Epithelial cell of prostate (primary cell): ENCODE measurements at places on chromosomes 7 and 10.

- DNase-seq, result no peak
Measured at GRCh38 chr10:52145636-52146035, 168.4 kb upstream of the DKK1 start.

GRCh38 chr7:14389595-14389994, 400.1 kb upstream of the ETV1 start:
- no peak for DNase-seq

GRCh38 chr7:42186151-42186550, 50.9 kb downstream of the GLI3 start:
- DNase-seq, result no peak

- no peak for DNase-seq
Measured at GRCh38 chr7:132654150-132654549, 77.9 kb upstream of the PLXNA4 start.
